Ovary (tissue), 10 donors: ENCODE measurements at places on chromosomes 1 and 21. TPM values are rescaled to one million over a fixed set of nuclear protein-coding genes. Genes with fewer than 3 reads are reported as not detected.

Gene WRAP73
- 15.0 TPM for total RNA-seq

Gene FAM167B
- total RNA-seq, result 1.5 TPM

Gene OR10J1
- not detected for total RNA-seq

- no peak overlapping the region for H3K4me3 ChIP-seq
- H3K36me3 ChIP-seq, result no peaks in the 10 kb centered on the region
- no peaks in the 10 kb centered on the region for H3K27me3 ChIP-seq
Observed at GRCh38 chr1:64474665-64475439, 4.9 kb downstream of the CACHD1 start.

DNA sequence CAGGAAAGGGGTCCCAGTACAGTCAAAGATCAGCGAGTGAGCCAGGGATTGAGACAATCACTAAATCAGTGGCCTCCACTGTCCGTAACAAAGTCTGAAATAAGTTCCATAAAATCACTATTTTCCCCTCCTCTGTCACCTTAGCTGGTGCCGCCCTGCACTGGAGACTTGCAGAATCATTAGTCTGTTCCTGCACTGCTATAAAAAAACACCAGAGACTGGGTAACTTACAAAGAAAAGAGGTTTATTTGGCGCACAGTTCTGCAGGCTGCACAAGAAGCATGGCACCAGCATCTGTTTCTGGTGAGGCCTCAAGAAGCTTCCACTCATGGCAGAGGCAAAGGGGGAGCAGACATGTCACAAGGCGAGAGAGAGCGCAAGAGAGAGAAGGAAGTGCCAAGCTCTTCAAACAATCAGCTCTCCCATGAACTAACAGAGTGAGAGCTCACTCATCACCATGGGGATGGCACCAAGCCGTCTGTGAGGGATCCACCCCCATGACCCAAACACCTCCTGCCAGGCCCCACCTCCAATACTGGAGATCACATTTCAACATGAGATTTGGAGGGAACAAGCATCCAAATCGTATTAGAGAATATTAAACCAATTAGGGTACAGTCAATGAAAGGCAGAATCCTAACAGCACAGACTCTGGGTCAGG is 129.8 kb upstream of the TIAM1 start:
- H3K4me3 ChIP-seq, result no peak overlapping the region
- H3K36me3 ChIP-seq, result no peaks in the 10 kb centered on the region
- no peaks in the 10 kb centered on the region for H3K4me1 ChIP-seq
- H3K27me3 ChIP-seq, result no peaks in the 10 kb centered on the region
- no peak for DNase-seq
